ENCODE measurements at places on chromosomes 12 and 14.

GRCh38 chr12:59115526-59115925, 195.2 kb upstream of the LRIG3 start:
- no peak for DNase-seq

DNA sequence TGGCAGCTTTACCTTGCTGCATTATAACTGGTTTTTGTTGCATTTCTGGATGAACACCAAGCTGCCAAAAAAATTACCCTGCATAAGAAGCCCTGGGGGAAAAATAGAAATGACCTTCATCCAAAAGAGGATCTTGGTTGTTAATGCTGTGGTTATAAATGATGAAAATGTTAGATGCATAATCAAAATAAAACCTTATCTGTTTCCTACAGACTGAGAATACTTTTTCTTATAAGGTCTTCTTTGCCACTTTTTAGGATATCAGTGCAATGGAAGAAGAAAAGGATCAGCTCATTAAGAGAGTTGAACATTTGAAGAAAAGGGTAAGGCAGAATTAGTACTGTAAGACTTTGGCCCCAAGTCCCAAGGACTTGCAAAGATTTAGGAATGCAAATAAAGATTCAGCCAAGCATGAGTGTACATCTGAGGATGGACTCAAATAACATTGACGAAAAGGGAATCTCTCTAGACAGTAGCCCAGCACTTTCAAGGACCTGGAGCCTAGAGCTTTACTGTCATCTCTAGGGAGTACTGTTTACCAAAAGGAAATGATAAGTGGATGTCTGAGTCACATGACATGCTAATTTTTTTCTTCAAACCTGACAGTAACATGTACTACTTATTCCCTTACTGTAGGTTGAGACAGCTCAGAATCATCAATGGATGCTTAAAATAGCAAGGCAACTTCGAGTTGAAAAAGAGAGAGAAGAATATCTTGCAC, 10.7 kb downstream of the IFT81 start:
- DNase-seq: no peak

DNA sequence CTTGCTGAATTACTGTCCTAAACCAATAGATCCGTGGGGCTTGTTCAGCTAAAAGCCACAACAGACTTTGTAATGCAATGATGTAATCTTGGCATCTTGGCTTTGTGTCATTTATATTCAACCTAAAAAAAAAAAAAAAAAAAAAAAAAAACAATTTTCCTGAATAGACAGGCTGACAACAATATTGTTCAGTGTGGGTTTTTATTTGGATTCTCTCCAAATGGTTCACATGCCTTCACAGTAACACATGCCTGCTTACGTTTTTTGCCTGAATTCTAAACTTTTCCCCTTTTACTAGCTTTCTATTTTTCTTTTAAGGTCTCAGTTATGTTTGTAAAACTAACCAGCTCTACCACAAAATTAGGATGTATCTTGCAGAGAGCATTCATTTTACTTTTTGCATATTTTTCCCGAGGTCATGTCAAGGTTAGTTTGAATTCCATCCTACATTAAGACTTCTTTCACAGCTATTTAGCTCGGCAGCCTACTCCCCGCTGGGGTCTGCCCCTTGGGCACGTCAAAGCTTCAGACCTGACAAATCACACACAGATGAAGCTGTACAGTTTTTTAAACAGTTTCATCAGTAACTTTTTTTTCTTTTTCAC, 213.7 kb upstream of the NPAS3 start:
- peak; percentile 7 for DNase-seq

- no peak for DNase-seq
Observed at GRCh38 chr14:64875350-64875749, 4.4 kb downstream of the SPTB start.

- DNase-seq: no peak
Observed at GRCh38 chr12:40469736-40470135, 222.5 kb upstream of the CNTN1 start.

DNA sequence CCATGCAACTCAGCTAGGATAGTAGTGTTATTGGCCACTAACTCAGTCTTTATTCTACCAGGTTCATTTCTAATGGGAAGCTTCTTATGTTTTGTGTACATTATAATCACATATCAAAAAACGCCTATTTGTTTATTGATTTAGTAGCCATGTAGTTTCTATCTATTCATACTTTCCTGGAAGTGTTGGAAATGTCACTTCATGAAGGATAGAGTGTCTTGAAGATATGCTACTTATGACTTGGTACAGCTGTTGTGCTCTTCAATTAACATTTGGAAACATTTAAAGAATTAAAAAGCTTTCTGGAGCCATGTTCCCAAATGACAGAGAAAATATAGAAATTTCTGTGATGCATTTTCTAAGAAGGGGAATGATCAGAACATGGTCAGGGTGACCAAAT, 307.5 kb downstream of the ETNK1 start:
- no peak for DNase-seq

DNA sequence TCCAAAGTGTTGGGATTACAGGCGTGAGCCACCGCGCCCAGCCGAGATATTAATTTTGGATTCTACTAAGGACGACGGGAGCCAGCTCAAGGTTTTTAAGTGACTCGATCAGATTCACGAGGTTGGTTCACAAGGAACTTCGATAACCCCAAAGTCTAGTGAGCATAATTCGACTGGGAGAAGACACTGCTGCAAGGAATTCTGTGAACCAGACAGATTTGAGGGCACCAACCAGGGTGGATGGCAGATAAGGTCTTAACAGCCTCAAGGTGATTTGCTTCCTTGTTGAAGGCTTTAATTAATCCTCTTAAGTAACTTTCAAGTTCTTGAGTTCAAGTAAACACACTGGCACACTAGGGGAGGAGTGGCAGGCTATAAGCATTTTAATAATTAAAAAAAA, 1.1 kb upstream of the KLHDC2 start:
- no peak for DNase-seq

DNA sequence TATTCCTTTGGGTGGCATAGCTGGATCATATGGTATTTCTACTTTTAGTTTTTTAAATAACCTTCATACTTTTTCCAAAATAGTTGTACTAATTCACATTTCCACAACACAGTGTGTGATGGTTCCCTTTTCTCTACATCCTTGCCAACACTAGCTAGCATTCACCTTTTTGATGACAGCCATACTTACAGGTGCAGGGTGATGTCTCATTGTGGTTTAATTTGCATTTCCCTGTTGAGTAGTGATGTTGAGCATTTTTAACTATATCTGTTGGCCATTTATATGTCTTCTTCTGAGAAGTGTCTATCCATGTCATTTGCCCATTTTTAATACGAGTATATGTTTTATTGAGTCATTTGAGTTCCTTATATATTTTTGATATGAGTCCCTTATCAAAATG, 96.1 kb downstream of the TSHR start:
- DNase-seq: no peak

DNA sequence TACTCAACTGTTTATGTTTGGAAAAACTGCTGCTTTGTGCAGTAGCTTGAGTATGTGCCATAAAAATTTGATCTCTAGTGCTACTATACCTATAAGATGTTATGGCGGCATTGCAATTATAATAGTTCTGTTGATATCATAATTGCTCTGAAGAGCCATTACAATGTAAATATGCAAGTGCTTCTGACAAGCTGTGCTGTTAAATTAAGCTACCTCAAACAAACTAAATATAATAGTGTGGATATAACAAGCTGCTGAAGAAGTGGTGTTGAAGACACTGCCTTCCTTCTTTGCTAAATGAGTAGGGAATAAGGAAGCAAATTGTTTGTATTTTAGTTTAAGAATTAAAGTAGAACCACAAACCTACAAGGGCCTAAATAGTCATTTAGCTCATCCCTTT, 301.0 kb upstream of the MIS18BP1 start:
- DNase-seq: no peak

GRCh38 chr12:69007855-69008351, 74.9 kb upstream of the CPM start:
- peak; percentile 11 for DNase-seq

DNA sequence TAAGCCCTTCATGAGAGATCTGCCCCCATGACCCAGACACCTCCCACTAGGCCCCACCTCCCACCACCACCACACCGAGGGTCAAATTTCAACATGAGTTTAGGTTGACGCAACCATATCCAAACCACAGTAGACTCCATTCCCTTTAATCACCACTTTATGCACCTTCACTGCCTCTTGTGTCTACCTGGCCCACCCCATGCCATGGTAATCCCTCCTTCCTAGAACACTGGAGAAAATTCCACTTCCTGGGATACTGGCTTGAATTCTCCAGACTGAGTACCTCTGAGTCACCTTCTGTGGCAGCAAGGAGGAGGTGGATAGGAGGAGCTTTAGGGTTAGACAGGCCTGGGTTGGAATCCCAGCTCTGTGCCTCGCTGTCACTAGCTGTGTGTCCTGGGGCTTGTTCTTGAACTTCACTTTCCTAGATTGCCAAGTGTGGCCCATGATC, 26.1 kb upstream of the CIPC start:
- no peak for DNase-seq

GRCh38 chr14:59630288-59630963, 53.8 kb upstream of the CCDC175 start:
- peak; percentile 43 for DNase-seq

- DNase-seq: no peak
Observed at GRCh38 chr12:30043151-30043847, 259.6 kb upstream of the TMTC1 start.

- no peak for DNase-seq
Observed at GRCh38 chr14:24789378-24789884, 155.4 kb upstream of the GZMB start.

GRCh38 chr12:65593239-65593701, 231.0 kb upstream of the HMGA2 start:
- DNase-seq: no peak

GRCh38 chr14:50242566-50243310, 11.4 kb upstream of the SOS2 start:
- no peak for DNase-seq
